Activated naive CD4-positive, alpha-beta T cell treated with Interleukin-2 at 50 U/mL for 16 hours (primary cell): ENCODE measurements at places on chromosomes 13 and 19.

DNA sequence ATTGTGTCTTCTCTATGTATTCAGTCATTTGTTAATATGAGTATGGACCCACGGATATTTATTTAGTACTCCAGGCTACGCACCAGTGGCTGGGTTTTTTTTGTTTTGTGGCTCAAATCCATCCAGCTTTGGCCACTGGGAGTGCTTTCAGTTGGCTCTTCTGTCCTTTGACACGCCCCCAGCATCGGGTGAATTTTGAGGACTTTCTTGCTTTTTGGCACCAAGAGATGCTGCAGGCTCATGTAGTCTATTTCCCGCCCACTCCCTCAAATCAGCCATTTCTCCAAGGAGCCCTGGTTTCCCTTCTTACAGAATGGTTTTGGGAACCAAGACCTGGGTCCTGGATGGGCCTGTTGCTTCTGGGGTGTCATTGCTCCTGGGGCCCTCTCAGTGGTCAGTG lies 55.8 kb downstream of the SMARCA4 start:
- DNase-seq = no peak

DNA sequence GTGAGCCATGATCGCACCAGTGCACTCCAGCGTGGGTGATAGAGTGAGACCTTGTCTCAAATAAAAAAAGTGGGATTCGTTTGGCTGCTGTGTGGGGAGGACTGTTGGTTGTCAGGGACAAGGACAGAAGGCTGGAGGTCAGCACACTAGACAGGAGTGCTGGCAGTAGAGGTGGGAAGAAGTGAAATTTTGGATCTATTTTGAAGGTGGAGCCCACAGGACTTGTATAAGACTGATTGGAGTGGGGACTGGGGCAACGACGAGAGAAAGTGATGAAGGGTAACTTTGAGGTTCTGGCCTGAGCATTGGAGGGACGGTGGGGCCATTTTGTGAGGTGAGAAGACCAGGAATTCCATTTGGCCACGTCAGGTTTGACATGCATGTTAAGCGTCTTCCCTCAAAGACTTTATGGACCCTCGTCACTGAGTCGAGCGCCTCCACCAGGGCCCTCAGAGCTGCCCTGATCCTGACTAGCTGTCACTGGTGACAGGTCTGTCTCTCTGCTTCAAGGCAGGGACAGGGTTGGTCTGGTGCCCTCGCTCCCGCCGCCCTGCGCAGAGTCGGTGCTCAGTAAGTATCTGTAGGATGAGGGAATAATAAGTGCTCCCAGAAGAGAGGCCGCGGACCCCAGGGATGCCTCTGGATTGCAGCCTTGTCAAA lies 673 bp downstream of the CTU1 start:
- DNase-seq = peak; percentile 25

DNA sequence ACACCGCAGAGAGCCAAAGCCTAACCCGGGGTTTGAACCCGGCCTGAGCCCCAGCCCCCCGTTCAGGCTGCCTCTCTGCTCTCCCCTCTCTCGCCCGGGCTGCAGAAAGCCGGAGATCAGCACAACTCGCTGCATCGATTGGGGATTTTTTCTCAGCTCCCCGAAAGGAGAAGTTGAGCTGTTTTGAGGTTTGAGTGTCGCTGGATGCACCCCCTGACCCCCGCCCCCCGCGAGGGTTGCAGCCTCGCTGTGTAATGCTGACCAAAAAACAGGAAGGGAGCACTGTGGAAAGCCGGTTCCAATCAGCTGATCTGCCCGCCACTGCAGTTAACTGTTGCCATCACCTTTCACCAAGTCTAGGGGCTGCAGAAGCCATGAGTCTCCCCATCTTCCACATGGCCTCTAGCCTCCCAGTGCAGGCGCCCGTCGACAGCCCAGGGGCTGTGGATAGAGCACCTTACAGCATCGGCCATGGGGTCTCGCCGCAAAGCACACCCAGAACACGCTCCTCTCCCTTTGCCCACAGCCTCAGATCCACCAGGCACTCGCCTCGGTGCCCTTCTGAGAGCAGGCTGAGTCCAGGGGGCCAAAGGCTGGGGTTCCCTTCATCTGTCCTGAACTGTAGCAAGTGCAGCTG lies 34.5 kb downstream of the MYO9B start:
- no peak for DNase-seq

GRCh38 chr19:43625918-43626579 lies 6.6 kb upstream of the ZNF428 start:
- DNase-seq = no peak

DNA sequence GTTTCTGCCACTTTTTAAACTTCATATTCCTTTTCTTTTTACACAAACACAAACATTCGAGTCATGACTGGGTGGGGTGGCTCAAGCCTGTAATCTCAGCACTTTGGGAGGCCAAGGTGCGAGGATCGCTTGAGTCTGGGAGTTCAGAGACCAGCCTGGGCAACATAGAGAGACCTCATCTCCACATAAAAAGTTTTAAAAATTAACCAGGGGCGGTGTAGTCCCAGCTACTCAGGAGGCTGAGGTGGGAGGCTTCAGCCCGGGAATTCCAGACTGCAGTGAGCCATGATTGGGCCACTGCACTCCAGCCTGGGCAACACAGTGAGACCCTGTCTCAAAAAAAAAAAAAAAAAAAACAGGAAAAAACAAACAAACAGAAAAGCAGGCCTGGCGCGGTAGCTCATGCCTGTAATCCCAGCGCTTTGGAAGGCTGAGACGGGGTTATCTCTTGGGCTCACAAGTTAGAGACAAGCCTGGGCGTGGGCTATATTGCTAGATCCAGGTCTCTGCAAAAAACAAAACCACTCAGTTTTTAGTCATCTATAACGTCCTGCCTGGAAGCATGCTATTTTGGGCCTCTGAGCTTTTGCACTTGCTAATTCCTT lies 583 bp upstream of the BAX start:
- DNase-seq = no peak

- peak; percentile 70 for DNase-seq
These were observed 17.4 kb upstream of the KCTD12 start for GRCh38 chr13:76903544-76904162.

DNA sequence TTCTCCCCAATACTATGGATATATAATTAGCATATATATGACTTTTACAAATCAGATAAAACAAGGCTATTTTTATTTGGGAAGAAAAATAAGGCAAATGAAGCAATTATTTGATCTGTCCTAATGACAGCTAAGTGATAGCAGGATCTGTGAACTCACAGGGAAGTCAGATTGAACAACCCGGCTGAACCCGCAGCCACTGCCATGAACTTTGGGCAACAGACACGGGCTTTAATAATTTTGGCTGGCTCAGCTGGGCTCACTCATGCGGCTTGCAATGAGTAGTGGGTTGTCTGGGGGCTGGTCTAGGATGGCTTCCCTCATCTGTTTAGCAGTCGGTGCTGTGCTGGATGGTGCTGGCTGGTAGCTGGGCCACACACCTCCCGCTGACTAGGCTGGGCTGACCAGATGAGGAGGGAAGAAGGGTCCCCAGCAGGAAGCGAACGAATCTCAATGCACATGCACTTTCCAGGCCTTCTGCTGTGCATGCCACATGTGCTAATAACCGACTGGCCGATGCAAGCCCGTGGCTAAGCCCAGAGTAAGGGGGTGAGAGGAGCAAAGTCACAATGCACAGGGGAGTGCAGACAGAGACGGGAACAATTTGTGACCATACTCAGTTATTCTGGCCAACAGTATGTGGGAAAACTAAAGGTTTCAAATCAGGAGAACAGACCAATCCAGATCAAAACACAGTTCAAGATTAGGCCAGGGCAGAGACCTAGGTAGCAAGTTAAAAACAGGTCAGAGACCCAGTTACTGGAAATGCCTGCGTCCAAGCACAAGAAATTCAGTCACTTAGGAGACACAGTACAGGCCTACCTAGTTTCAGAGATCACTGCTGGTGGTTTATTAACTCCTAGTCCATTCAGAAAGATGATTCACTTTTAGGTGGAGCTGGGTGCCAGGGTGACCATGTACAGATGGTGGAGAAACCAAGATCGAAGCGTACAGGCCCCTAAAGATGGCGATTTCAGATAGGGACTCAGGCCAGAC lies 22.3 kb downstream of the CRYL1 start:
- DNase-seq = no peak
